ENCODE measurements at places on chromosomes 6 and 20.

- no peak for DNase-seq
Measured at GRCh38 chr6:45843848-45844521, 171.7 kb downstream of the CLIC5 start.

DNA sequence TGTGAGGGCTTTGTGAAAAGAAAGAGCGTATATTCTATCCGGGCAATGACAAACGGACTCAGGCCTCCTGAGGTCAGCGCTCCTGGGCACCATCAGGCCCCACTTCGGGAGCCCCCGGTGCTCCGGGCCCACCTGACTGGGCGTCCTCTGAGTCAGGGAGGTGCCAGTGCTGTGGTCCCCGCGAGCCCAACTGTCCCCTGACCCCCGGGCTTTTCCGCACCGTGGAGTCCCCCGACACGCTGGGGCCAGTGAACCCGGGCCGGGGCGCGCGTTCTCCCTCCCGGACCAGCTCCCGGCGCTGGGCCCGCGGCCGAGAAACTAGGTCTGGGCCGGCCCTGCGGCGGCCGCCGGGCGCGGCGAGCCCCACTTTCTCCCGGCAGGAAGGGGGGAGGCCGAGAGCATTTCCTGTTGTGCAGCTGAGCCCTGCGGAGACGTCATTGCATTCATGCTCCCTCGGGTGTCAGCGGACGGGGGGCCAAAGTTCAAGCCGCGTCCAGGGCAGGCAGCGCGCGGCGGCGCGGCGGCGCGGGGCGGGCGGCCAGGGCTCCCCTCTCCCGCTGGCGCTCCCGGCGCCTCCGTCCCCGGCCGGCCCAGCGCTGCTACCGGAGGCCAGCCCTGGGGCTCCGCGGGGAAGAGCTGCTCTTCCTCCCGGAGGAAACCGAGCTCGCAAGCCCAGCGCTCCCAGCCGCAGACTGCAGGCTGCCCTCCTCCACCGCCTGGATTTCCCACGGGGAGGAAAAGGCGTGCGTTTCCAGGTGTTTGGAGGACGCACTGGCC, 18.3 kb downstream of the HIVEP2 start:
- DNase-seq = no peak

- no peak for DNase-seq
Measured at GRCh38 chr6:1103021-1103420, 208.9 kb upstream of the FOXQ1 start.

DNA sequence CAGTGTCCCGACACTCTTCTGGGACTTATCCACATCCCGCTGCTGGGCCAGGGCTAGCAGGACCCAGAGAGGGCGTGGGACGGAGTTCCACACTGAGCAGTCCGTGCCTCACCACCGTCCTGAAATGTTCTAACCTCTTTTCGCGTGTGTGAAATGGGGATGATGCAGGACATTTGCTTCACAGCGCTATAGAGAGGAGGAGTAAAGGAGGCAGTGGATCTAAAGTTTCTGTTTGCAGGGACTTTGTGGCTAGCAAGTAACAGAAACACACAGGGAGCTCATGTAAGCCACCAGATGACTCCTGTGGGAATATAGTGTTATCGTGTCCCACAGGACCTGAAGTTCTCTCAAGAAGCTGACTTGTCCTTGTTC, 634 bp downstream of the ITPA start:
- DNase-seq = no peak

DNA sequence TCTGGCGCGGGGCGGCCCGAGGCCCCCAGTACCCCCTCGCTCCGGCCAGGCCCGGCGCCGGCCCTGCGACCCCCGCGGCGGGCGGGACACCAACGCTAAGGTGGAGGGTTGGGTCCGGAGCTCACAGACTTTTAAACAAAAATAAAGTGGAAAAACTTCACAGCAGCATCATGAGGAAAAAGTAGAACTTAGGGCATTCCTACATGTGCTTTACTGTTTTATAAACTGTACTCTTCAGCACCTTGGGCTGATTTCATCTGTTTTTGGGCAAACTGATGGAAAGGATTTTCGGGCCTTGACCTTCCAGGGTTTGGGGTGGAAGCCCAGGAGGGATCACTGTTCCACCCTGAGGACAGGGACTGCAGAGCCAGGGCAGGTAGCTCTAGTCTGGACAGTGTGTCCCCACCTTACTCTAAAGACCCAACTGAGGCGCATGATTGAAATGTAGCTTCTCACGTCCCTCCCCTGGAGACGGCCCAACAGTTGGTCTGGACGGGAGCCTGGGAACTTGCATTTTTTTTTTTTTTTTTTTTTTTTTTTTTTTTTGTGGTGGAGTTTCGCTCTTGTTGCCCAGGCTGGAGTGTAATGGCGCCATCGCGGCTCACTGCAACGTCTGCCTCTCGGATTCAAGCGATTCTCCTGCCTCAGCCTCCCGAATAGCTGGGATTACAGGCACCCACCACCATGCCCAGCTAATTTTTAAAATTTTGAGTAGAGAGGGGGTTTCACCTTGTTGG, 740 bp downstream of the NELFCD start:
- no peak for DNase-seq

GRCh38 chr6:70520575-70520974, 46.2 kb upstream of the SDHAF4 start:
- DNase-seq = no peak
